Femur (tissue), 1 donor: ENCODE measurements at places on chromosomes 5 and 9.

DNA sequence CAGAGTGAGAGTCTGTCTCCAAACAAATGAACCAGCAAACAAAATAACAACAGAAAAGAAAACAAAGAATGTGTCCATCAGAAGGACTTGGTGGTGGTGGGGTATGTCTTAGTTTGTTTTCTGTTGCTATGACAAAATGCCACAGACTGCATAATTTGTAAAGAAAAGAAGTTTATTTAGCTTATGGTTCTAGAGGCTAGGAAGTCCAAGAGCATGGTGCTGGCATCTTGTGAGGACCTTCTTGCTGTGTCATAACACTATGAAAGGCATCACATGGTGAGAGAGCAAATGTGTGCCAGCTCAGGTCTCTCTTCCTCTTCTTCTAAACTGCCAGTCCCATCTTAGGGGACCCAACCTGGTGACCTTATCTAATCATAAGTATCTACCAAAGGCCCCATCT, 10.5 kb downstream of the NPR3 start:
- DNase-seq: no peak

DNA sequence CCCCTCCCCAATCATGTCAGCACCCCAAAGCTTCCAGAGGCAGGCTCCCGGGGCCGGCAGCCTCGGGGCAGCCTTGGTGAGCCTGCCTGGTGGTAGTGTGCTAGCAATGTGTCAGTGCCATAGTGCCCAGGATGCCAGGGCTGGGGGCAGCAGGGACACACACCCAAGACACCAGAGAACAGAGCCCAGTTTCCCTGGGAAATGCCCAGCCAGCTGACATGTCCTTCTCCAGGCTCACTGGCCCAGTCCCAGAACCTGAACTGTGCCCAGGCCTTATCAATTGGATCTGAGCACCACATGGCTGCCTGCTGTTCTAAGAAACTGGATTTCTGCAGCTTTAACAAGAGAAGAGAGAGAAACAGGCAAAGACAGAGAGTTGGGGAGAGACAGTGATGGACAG, 74.9 kb upstream of the LRRTM2 start:
- DNase-seq: no peak

GRCh38 chr5:156522651-156523529, 195.9 kb downstream of the SGCD start:
- DNase-seq: no peak

GRCh38 chr5:107149243-107150005, 521.3 kb downstream of the EFNA5 start:
- no peak for DNase-seq

GRCh38 chr5:127887282-127887681, 184.1 kb downstream of the CCDC192 start:
- DNase-seq: no peak

DNA sequence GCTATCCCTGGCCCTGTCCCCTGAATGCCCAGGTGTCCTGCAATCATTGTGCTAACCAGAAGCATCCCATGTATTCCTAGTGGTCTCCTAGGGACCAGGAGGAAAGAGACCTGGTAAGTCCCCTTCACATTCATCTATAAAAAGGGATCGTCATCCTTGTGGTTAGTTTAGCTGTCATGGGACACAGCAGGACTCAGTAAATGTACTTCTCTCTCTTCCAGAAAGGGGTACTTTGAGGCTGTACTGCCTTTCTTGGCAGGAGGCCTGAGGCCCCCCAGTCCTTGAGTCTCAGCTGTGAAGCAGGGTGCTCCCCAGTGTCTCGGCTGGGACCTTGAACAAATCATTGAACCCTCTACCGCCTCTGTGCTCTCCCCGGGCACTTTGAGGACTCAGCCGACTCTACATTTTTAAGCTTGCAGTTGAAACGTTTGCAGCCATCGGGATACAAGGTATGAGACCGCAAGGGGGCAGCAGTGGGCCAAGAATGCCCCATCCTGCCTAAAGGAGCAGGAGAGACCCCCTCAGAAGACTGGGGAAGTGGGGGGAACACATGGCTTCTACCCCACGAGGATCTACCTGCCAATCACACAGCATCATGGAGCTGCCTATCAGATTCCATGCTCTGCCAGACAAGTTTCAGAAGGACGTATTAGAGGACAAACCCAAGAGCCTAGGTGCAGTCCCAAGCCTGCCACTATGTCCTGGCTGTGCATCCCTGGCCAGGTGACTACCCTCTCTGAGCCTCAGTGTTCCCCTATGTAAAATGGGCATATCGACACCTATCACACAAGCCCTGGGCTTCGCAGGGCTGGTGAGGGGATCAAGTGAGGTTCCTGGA, 2.4 kb upstream of the PHYKPL start:
- DNase-seq: peak; percentile 83

GRCh38 chr9:134040781-134041648, 15.7 kb downstream of the BRD3OS start:
- no peak for DNase-seq

DNA sequence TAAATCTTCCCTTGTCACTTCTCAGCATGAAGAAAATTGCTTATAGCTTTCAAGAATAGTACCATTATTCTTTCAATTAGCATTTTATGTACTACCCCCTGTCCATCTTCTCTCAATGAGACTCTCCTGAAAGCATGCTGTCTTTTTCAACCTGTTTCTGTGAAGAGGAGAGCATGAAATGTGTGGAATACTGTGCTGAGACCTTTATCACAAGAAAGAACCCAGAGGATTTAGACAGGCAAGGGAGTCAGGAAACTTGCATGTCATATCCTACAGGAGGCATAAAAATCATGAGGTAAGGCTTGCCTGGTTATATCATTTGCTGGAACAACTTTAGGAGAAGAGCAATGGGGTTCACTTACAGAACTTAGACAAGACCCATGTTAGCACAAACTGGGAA, 56.7 kb upstream of the LPAR1 start:
- no peak for DNase-seq

GRCh38 chr5:1745796-1746370, 53.8 kb downstream of the MRPL36 start:
- DNase-seq: peak; percentile 16

- peak; percentile 63 for DNase-seq
Observed at GRCh38 chr9:35757226-35757891, 3.3 kb upstream of the MSMP start.

DNA sequence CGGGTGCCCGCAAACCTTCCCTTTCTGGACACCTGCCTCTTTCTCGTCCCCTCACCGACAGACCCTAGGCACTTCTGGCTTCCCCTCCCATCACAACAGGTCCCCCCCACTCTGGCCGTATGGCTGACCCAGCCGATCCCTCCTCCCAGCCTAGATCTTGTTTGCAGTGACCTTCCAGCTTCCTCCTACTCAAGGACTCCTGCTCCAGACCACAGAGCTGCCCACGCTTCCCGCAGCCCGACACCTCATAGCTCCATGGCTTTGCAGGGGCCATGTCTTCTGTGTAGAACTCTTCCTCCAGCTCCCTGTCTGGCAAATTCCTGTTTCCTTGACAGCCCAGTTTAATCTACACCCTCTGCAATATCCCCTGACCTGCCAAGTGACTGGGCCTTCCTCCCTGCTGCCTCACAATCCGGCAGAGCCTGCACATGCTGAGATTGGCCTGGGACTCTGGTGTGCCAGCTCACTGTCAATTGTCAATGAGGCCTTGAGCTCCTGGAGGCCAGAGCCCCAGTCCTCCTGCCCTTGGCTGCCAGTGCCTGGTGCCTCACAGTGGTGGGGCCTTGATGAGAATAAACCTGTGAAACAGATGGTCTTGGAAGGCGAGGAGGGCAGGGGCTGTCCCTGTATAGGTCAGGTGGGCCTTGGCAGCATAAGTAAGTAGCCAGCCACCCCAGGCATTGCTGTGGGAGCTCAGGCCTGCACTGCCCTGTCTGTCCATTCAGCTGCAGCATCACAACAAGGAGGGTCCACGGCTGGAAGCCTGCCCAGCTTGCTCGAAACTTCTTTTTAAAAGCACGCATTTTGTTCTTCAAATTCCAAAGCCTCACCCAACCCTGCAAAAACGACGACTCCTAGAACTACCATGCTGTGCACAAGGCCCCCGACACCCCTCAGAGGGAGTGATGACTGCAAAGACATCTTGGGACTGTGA, 50.5 kb downstream of the GADD45G start:
- DNase-seq: no peak

DNA sequence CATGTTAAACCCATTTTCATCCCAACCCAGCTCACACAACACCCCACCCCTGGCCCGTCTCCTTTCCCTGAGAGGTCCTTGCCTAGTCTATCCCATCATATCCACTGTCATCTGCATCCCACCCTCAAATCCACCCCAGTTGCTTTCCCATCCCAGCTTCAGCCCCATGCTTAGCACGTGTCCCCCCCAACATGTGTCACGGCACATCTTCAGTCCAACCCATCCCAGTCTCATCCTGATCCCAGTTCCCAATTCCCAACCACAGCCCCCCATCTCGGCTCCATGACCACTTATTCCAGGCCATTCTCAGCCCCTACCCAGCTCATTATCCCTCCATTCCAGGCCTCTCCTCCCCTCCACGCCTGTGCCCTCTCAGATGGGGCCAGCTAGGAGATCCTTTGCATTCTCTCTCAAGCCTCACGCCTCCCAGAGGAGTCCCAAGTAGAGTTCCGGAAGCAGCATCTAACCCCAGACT, 605 bp upstream of the DBN1 start:
- DNase-seq: no peak

DNA sequence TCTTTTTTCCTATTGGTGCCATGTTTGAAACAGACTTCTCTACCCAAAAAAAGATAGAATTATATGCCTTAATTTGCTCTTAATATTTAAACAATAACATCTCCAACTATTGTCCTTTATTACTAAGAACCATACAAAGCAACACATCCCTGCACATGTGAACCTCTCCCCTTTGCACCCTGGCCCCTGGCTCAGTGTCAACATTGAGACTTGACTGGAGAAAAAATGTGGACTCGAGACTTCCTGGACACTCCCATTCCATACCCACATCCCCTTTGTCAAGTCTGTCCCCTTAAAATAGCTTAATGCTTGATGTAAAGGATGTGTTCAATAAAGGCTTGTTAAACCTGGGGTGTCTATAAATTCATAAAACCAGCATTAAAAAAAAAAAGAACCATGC, 53.2 kb downstream of the TTC39B start:
- no peak for DNase-seq

- DNase-seq: no peak
Observed at GRCh38 chr5:103117471-103117991, 2.4 kb downstream of the GIN1 start.

DNA sequence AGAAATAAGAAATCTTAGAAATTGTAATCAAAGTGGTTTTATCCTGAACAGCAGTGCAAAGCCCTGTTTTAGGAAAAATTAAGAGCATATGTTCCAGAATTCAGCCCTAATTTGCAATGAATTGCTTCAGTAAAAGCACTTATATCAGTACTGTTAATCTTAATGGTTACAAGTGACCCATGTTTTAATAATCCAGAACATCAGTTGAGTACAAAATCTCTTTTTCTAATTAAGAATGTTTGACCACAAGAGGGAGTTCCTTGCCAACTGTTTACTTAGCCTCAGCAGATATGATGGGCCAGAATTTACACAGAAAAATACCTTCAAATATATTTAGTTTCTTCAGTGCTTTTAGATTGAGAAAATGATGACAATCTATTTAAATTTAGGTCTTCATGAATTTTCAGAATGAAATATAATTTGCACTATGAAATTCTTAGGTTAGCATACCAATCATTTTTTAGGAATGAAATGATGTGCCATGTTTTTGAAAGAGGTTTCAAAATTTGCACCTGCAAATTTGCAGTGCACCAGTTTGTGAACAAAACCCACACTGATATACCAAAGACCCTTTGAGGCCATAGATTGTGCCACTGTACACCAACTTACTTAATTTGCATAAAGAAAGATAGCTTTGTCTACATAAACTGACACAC, 926.3 kb upstream of the ARRDC3 start:
- DNase-seq: no peak

DNA sequence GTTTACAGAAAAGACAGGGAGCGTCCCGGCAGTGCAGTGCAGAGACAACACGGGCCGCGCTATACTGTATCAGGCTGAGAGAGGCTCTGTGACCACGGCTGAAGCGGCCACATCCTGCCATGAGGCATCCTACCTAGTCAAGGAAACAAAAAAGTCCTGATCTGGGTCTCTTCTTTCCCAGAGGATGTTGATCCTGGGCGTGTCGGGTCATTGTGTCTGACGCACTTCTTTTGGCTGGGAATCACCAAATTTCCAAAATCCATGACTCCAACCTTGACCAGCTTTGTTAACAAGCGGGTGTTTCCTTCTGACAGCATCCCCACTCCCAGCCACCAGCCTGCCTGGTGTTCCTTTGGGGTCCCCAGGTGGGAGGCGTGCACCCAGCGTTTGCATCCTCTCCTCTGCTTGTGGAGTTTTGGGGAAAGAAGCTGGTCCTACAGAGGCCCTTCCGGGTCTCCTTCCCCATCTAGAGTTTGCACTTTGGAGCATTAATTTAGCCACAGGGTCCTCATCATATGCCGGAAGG, 91.4 kb upstream of the RAI14 start:
- no peak for DNase-seq

DNA sequence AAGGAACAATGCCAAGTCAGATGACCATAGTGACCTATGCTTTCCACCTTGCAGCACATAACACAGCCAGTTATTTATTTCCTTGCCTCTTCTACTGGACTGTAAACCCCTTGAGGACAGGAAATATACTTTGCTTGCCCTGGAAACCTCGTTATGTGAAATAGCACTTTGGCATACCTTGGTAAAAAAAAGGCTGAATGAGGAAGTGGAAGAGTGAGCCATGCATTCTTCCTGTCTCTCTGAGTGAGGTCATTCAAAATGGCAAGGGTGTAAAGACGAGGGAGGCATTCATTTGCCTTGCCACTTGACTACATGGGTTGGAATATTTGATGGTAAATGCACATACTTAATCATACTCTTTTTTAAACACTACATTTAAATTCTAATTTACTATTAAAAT, 42.8 kb upstream of the SVEP1 start:
- DNase-seq: no peak

- no peak for DNase-seq
Observed at GRCh38 chr9:77879437-77879943, 152.1 kb downstream of the GNAQ start.

DNA sequence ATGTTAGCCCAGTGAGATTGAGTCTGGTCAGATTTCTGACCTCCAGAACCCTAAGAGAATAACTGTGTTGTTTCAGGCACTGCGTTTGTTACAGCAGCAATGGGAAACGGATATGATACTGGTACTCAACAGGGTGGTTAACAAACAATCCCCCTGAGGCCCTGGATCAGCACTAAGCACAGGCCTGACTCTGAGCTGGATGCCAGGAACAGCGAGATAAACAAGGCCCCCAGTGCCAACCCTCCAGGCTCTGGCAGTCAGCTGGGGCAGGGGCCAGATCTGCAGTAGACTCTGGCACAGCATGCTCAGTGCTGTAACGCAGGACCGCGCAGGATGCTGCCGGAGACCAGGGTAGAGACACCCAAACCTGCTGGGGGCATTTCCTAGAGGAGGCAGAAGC, 22.1 kb downstream of the CPLX2 start:
- DNase-seq: no peak
